NCI-H2171 (cell line): ENCODE measurements at places on chromosomes 3 and 15.
A peak's percentile ranks its signal among the peaks of the same experiment; 100 is the strongest.

DNA sequence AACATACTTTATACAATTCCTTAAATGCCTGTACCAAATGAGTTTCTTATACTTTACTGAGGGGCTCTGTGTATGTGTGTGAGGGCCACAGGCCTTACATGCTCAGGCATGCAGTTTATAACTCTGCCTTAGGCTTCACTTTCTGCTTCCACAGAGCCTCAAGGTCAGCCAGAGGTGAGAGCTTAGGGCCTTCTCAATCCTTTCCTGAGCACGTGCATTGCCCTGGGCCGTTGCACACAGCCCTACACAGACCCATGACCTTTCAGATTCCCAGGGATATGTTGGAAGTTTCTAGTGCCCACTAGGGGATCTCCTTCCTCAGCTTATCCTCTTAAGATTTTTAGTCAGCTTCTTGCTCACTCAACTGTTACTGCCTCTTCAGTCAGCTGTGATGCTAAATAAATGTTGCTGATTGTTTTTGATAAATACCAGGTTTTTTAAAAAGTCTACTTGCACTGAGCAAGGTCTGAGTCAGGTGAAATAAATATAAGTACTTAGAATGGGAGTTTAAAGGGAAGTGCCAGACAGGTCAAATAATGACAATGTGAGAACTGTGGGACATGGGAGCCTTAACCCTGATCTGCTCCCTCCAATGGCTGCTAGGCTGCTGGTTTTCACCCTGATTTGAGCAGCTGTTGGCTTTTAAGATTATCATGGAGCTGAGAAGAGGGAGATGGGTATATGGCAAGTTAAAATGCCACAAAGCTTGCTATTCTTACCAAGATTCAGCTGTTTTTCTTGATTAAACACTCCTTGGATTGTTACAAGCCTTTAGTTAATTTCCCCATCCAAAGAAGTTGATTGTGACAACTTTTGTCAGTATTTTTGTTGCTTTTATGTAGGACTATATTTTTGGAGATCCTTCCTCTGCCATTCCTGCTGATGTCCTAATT lies 169.5 kb downstream of the PLD1 start:
- DNase-seq, result no peak

DNA sequence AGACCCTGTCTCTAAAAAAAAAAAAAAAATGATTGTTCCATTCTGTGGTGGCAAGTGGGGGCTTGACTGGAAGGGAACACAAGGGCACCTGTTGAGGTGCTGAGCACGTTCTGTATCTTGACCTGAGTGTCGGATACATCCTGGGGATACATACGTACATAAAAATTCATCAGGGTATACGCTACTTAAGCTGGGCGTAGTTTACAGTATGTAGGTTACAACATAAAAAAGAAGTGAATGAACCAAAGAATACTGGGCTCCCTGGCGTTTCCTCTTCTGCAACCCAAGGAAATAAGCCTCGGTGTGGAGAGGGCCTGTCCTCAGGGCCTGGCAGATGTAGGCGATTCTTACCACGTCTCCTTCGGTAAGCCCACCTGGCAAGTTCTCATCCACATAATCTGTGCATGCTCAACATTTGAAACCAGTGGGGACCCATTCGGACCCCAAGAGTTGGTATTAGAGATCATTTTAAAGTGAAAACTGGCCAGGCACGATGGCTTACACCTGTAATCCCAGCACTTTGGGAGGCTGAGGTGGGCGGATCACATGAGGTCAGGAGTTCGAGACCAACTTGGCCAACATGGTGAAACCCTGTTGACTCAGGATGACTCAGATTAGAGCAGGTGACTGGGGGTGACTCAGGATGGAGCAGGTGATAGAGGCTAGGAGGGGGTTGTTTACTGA lies 5.1 kb upstream of the MUC20 start:
- no peak for DNase-seq

DNA sequence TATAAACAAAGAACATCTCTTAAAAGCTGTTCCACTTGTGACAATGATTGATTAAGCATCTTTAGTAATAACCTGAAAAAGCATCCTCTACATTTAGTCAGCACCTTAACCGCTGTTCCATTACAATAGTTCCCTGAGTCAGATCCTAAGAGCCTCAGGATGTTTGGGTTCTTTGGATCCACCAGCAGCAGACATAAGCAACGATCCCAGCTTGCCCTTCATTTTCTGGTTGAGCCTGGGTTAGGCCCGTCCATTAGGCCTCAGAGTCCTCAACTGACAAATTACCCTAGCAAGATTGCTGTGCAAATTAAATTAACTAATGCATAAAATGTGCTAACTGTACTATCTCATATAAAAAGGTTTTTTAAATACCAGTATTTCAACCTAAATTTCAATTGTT lies 42.3 kb upstream of the ROBO1 start:
- DNase-seq, result no peak

DNA sequence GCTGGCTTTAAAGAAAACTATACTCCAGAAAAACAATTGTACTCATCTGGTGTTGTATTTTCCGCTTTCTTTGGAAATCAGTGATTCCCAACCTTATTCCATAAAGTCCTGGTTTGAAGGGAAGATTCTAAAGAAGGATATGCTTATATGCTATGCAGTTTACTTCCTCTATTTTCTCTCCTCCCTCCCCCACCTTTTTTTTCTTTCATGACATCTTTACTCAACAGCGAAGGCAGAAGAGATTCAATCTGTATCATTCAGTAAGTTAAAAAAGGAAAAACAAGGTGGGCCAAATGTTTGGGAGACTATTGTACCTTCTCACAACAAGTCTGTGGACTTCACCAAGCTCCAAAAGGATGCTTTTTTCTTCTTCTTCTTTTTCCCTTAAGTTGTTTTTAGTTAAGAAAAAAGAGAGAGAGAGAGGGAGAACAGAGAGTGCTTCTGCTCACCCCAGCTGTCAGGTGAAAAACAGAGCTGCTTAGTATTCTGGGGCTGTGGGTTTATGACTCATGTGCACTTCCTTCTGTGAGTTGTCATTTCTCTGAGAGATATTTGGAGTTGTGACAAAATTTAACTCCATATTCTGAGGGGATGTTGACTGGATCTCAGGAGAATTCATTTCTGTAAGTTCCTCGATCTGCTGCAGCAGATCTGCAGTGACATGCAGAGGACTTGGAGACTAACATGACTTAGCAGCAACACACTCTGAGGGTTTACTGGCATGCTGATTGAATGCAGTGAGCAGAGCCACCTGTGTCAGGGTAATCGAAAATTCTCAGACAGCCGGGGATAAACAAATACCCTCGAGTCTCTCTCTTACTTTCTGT lies 70.7 kb downstream of the SSR3 start:
- peak; percentile 20 for DNase-seq

DNA sequence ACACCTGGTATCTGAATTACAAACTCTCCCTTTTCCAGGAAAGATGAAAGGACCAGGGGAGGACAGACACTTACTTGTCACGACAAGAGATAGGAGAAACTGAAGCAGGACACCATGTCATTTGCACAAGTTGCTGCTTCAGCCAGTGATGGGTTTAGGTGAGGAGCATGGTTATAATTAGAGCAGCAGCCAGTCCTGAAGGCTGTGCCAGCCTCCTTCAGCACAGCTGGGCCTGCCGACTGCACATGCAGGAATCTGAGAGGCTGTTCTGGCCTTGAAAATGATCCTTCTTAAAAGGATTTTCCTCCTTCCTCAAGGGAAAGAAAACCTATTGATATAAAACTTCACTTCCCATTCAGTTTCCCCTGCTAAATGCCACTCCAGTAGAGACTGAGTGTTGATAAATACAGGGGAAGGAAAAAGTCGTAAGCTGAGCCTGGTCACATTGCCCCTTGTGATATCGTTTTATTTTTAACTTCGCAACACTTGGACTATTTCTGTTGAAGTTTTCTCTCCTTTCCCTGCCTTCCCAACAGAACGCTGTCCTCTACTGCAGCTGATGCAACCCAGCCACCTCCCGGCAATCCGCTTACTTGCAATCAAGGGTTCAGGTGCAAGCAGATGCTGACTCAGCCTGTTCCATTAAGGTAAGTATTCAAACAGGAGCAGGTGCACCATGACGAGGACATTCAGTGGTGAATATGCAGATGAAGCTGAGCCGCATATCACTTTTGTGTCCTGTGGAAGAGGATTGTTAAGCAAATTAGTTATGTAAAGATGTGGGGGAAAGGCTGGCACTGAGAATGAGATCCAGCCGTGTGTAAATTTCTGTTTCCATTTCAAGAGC lies at the start of gene FBXO40:
FBXO40 (plus strand) TSS at position 524 of the 847 bp plus-strand sequence. CDS start 27,197 bp downstream, outside the sequence.
- DNase-seq, result no peak

DNA sequence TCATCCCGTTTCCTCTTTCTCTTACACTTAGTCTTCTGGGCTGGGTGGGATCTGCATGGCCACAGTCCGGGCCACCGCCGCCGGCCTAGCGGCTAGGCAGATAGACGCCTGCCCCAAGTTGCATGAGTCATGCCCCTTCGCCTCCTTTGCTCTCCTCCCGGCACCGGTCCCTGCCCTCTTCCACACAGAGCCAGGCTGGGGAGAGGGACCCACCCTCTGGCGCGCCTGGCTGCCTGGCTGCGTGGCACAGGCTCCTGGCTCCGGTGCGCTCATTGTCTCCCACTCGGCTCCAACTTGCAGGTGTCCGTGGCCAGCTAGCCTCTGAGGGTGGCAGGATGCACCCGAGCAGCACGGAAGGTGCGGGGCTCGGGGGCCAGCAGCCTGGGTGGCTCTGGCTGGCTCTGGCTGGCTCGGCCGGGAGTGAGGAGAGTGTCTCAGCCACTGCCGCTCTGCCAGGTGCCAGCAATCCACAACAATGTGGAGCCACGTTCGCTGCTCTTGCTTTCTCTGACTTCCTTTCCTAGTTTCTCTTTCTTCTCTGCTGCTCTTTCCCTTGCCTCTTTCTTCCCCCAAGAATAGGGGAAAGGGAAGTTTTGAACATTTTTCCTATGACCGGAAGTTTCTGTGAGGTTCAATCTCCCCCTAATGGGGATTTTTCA lies 22.4 kb upstream of the MTHFS start:
- DNase-seq, result no peak

GRCh38 chr3:88896026-88896425 lies 211.4 kb upstream of the EPHA3 start:
- no peak for DNase-seq

DNA sequence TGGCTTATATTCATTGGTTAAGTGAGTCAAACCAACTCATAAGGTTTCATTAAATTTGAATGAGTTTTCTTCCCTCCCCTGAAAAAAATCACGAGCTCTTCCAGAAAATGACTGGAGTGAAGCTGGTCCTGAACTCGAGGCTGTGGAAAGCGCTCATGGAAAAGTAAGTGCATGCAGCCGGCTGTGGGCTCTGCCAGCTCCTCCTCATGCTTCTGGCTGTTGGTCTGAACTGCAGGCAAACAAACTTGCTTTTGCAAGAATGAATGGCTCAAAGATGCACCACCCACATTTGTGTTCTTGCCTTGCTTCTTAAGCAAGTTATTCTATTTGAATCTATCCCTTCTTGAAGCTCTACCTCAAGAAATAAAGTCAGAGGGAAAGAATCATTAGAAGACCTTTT lies 6.2 kb downstream of the ETV5 start:
- no peak for DNase-seq

DNA sequence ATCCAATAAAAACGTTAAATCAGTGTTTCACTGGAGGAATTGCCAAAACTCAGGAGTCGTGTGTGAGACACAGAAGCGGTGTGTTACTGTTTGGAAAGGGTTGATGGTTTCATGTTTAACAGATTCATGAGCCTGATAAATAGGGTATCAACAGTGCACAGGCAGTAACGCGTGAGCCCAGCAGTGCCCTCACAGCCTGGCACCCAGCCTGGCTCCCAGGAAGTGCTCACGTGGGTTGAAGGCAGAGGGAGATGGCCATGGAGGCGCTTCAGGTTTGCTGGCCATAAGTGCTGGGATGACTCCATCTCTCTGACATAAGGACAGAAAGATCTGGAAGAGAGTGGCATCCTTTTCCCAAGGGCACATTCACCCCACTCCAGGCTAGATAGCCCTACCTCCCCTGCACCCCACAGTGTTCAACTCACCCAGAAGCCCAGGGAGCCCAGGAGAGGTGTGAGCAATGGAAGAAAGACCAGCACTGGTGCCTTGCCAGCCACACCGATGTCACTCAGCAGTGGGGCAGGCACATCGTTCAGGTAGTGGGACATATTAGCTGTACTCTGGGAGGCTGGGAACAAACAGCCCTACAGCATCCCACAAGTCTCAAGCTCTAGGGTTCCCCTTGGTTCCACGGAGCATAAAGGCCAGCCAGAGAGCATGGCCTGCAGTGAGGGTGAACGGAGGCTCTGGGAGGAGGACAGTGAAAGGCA lies 164.3 kb downstream of the LRRK1 start:
- no peak for DNase-seq

DNA sequence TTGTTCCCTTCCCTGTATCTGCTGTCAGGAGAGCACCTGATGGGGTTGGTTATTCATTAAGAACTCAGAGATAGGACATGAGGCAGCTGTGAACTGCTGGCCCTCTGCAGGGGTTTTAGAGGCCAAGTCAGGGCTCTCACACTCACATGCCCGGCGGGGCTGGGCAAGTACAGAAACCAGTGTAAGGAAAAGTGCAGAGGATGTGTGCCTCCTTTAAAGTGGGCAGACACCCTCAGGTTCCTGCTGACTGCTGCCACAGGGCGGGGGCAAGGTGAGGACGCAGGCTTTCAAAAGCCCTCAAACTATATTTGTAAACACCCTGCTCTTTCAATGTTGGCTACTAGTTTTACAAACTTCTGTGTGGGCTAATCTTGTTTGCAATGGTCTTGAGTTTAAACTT lies 22.4 kb downstream of the CXCR6 start:
- no peak for DNase-seq

- DNase-seq, result no peak
Observed at GRCh38 chr3:84126160-84126559, 832.6 kb upstream of the CADM2 start.

GRCh38 chr3:185339945-185340344 lies 23.0 kb upstream of the MAP3K13 start:
- DNase-seq, result no peak

DNA sequence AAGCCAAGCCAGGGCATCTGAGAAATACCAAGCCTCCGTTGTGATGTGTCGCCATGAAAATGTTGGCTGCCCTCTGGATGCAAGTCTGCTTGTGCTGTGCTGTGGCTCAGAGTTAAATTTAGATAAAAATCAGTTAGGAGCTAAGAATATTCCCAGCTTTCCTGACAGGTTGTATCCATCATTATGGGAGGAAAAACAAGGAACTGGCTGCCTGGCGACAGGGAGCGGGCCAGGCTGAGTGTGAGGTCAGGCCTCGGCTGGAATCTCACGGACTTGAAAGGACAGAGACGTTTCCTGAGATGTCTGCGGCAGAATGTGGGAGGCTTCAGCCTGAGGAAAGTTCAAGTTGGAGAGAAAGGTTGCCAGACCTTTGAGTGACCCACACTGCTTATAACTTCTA lies 213.8 kb downstream of the THSD4 start:
- no peak for DNase-seq
